ENCODE measurements at places on chromosomes 1 and 21. TPM values are rescaled to one million over a fixed set of nuclear protein-coding genes. Genes with fewer than 3 reads are reported as not detected.

Gene COL11A1
- 0.52 TPM for total RNA-seq

Gene NCDN
- total RNA-seq: 20.1 TPM

Gene PPIAL4G
- total RNA-seq: not detected

Gene IRF6
- total RNA-seq: 20.0 TPM

DNA sequence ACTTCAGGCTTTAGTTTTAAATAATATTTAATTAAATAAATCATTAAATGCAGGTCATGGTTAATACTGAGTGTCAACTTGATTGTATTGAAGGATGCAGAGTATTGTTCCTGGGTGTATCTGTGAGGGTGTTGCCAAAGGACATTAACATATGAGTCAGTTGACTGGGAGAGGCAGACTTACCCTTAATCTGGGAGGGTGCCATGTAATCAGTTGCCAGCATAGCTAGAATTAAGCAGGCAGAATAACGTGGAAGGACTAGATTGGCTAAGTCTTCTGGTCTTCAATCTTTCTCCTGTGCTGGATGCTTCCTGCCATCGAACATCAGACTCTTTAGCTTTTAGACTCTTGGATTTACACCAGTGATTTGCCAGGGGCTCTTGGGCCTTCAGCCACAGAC is 85.3 kb downstream of the MAP3K21 start:
- DNase-seq: no peak
- H3K36me3 ChIP-seq: no peaks in the 10 kb centered on the region
- H3K4me3 ChIP-seq: no peak overlapping the region
- no peaks in the 10 kb centered on the region for H3K4me1 ChIP-seq
- no peak overlapping the region for H3K27ac ChIP-seq
- no peaks in the 10 kb centered on the region for H3K27me3 ChIP-seq

- no peak for DNase-seq
- no peaks in the 10 kb centered on the region for H3K36me3 ChIP-seq
- no peaks in the 10 kb centered on the region for H3K27me3 ChIP-seq
- H3K4me3 ChIP-seq: no peak overlapping the region
Measured at GRCh38 chr1:4690951-4691675, 36.7 kb downstream of the AJAP1 start.

GRCh38 chr1:214296860-214297745 is 16.1 kb downstream of the SMYD2 start:
- H3K4me1 ChIP-seq: no peaks in the 10 kb centered on the region
- no peak overlapping the region for H3K27ac ChIP-seq
- H3K4me3 ChIP-seq: no peak overlapping the region
- H3K36me3 ChIP-seq: no peaks in the 10 kb centered on the region

DNA sequence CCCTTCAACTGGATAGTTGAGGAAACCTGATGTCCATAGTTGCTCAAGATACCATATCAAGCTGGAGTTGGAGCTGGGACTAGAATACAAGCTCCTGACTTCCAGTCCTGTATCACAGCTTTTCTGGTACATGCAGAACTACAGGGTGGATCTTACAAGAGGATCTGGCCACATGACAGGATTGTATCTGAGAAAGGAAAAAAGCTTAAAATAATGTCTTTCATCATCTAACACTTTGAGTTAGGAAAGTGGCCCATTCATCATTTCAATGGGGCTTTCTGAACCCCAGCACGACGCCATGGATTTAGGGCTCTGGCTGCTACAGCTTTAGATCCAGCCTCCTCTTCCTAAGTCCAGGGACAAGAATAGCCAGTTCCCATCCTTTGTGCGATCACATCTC is 46.9 kb downstream of the RASSF5 start:
- DNase-seq: no peak
- no peaks in the 10 kb centered on the region for H3K27me3 ChIP-seq
- H3K27ac ChIP-seq: no peak overlapping the region
- no peak overlapping the region for H3K4me3 ChIP-seq
- H3K4me1 ChIP-seq: peaks cover 48% of the 10 kb centered on the region

DNA sequence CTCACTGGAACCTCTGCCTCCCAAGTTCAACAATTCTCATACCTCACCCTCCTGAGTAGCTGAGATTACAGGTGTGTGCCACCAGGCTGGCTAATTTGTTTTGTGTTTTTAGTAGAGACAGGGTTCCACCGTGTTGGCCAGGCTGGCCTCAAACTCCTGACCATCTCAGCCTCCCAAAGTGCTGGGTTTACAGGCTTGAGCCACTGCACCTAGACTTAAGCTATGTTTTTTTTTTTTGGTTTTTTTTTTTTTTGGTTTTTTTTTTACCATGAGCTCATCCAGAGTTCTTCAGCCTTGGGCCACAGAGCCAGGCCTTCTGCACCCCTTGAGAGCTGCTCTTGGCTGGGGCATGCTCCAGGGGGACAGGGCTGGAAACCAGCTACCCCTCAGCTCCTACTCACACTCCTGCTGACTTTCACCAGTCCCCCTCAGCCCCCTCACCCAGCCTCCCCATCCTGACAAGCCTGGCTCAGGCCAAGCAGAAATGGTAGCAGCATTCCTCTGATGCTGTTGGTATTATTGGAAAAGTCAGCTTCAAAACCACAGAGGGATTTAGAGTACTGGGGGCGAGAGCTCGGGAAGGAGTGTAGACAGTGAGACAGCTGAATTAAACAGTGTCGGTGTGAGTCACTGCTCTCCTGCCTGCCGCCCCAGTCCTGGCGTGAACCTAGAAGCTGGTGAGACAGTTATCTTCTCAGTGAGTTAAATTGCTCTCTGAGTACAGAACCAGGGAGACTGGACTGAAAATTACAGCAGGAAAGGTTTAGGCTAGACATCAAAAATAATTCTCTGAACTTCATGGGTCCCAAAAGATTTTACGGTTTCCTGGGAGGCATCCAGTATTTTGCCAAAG is 63.7 kb downstream of the NAV1 start:
- peak; percentile 63 for DNase-seq
- H3K4me1 ChIP-seq: peaks cover 27% of the 10 kb centered on the region
- no peaks in the 10 kb centered on the region for H3K27me3 ChIP-seq
- H3K4me3 ChIP-seq: no peak overlapping the region
- H3K36me3 ChIP-seq: no peaks in the 10 kb centered on the region

Measured in body of pancreas (tissue), 4 donors.